ENCODE measurements at places on chromosomes 6 and 20.

DNA sequence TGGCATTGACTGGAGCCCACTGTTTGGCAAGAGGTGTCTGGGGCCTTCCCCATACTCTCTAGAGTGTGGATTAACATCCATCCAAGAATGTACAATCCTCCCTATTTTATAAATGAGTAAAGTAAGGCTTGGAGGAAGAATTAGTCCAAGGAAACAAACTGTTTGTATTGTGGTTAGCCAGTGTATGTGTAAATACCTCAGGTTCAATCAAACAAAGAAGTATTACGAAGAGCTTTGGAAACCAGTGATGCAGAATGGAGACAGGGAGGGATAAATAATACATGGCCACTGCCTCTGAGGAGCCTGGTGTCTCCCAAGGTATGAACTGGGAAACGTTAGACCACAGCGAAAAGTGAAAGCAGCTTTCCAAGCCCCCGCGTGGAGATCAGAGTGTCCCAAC, 226.6 kb upstream of the RIN2 start:
- DNase-seq = no peak

- DNase-seq = no peak
These were observed 145.2 kb downstream of the PDE7B start for GRCh38 chr6:135996668-135997067.

- DNase-seq = no peak
These were observed 19.4 kb upstream of the CCM2L start for GRCh38 chr20:31990641-31991338.

DNA sequence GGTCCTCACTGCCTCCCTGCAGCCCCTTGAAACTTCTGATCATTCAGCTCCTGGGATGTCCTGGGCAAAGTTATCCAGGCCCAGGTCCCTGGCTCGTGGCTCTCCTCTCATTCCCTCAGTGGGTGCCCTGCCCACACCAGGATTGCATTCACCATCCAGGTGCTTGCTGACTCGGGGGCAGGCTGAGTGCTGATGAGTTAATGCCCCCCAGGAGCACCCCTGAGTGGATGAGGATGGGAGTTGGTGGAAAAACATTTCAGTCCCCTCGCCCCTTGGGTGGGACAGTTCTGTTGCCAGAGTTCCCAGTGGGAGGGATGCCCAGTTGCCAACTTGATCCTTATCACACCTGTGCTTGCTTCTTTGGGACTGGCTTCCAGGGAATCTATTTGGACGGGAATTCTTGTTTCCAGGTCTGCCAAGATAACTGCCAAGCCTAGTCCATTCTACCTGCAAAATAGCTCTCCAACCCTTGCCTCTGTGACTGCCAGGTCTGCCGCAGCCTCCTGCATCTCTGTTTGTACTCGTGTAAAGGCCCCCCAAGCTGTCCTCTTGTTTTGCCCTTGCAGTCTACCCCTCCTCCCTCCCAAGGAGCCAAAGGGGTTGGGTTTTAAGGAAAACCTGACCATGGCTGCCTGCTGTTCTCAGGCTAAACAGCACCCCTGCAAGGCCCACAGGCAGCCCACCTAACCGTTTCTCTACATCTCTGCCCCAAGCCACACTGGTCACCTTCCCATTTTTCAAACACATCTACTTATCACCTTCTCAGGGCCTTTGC, 11.6 kb upstream of the RSPO4 start:
- no peak for DNase-seq

Data from activated CD4-positive, alpha-beta T cell treated with anti-CD3 and anti-CD28 coated beads, Interleukin-2, amount 50 U/mL, for 16 hours (primary cell).